Natural killer cell (primary cell): ENCODE measurements at places on chromosomes 5 and 9. TPM values are rescaled to one million over a fixed set of nuclear protein-coding genes. Genes with fewer than 3 reads are reported as not detected.
A peak's percentile ranks its signal among the peaks of the same experiment; 100 is the strongest.

GRCh38 chr5:66013397-66013796 lies 87.0 kb downstream of the ERBIN start:
- DNase-seq, result no peak
- H3K27me3 ChIP-seq, result no peaks in the 10 kb centered on the region
- peaks cover 18% of the 10 kb centered on the region for H3K36me3 ChIP-seq
- H3K4me3 ChIP-seq, result no peak overlapping the region
- no peak overlapping the region for H3K27ac ChIP-seq
- no peaks in the 10 kb centered on the region for H3K4me1 ChIP-seq

DNA sequence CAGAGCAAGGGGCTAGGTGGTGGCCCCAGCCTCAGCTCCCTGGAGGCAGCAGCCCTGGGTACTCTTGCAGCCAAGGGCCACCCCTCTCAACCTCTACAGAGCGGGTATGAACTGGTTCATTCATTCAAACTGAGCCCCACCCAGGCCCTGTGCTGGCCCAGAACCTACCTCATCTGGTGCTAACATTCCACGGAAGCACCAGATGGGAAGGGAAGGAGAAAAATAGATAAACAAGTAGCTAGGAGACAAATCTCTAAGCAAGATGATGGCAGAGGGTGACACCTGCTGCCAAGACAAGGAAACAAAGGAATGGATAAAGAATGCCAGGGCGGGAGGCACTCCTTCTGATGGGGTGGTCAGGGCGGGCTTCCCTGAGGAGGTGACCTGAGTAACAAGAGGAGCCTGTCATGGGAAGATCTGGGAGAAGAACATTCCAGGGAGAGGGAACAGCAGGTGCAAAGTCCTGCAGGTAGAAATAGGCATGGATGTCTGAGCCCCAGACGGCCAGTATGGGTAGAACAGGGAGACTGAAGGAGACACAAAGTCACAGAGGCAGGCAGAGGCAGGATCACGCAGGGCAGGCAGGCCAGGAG lies 6.1 kb downstream of the ST6GALNAC4 start:
- H3K4me3 ChIP-seq, result no peak overlapping the region
- H3K36me3 ChIP-seq, result peaks cover 36% of the 10 kb centered on the region
- no peaks in the 10 kb centered on the region for H3K27me3 ChIP-seq
- peak overlapping the region; percentile 37 for H3K27ac ChIP-seq
- H3K4me1 ChIP-seq, result peaks cover 44% of the 10 kb centered on the region

LPAR1 gene
- 0.48 TPM for total RNA-seq

GRCh38 chr5:148374690-148375360 lies 8.9 kb upstream of the FBXO38 start:
- H3K27me3 ChIP-seq, result no peaks in the 10 kb centered on the region
- H3K36me3 ChIP-seq, result no peaks in the 10 kb centered on the region
- H3K4me1 ChIP-seq, result no peaks in the 10 kb centered on the region
- H3K4me3 ChIP-seq, result no peak overlapping the region
- H3K27ac ChIP-seq, result no peak overlapping the region

DNA sequence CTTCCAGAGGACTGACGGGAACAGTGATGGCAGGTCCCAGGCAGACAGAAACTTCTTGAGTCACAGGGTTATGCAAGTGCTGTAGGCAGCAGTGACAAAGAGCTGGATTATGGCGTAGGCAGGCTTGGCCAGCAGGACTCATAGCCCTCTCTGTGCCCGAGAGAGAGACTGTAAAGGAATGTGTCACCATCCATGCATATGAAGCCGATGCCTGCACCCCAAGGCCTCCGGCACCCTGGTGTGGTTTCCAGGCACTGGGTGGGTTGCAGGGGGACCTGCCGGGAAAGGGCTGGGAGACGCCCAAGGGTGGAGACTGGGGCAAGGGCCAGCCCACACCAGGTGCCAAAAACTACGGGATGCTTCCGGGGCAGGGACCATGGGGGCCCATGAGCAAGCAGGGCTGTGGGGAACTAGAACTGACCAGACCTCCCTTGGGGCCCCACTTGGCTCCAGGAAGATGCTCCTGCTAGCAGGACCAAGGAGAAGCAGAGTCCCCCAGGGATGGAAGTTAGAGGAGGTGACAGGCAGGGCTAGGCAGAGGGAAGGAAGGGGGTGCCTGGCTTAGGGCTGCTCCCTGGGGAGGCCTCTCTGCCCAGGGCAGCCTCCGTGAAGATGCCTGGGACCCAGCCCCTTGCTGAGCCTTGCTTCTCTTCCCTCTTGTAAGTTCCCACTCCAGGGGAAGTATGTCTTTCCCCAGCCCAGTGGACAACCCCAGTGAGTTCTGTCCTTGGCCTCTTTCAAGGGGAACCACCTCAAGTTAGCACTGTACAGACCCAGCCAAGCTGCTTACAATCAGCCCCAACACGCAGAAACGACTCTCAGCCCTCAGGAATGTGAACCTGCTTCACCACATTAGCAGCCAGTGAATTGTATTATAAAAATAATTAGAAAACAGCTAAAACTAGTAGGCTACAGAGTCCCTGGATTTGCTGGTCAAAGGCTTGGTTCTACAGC lies 10.5 kb upstream of the IPPK start:
- H3K4me3 ChIP-seq, result no peak overlapping the region
- no peaks in the 10 kb centered on the region for H3K4me1 ChIP-seq
- H3K36me3 ChIP-seq, result no peaks in the 10 kb centered on the region
- no peak overlapping the region for H3K27ac ChIP-seq
- DNase-seq, result no peak
- no peaks in the 10 kb centered on the region for H3K27me3 ChIP-seq

GRCh38 chr5:44246986-44247385 lies 142.2 kb downstream of the FGF10 start:
- H3K36me3 ChIP-seq, result no peaks in the 10 kb centered on the region
- H3K27me3 ChIP-seq, result no peaks in the 10 kb centered on the region
- H3K27ac ChIP-seq, result no peak overlapping the region
- no peak for DNase-seq

TEX48 gene
- not detected for total RNA-seq

DNA sequence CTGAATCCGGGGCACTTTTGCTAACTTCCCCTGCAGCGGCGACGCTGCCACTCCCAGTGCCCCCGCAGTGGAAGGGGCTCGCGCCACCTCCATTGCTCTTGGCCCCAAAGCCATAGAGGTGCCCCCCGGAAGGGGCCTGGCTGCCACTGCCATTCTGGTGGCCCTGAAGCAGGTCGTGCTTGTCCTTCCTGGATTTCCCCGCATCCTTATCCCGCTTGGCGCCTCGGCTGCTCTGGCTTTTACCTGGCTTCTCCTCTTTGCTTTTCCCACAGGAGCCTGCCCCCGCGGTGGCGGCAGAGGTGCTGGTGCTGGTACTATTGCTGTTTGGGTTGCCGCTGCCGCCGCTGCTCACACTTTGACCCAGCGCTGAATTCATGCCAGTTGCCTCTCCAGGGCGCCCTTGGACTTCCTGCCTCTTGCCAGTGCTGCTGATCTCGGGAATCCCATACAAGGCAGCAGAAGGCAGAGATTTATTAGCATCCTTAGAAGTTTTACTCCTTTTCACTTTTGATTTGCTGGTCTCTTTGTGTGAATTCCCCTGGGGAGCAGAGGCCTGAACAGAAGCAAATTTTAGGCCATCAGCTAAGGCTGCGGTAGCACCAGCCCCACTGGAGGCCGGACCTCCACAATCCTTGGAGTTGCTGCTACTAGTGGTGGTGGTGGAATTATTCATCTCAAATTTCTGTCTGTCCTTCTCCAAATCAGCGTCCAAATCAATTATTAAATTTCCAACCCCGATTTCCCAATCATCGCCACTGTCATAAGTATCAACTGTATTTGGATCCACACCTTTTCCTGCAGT lies 2.1 kb downstream of the ZNF608 start:
- H3K27me3 ChIP-seq, result peaks cover 38% of the 10 kb centered on the region
- peak overlapping the region; percentile 28 for H3K27ac ChIP-seq
- no peak for DNase-seq
- H3K4me3 ChIP-seq, result peak overlapping the region; percentile 1
- H3K36me3 ChIP-seq, result no peaks in the 10 kb centered on the region

DNA sequence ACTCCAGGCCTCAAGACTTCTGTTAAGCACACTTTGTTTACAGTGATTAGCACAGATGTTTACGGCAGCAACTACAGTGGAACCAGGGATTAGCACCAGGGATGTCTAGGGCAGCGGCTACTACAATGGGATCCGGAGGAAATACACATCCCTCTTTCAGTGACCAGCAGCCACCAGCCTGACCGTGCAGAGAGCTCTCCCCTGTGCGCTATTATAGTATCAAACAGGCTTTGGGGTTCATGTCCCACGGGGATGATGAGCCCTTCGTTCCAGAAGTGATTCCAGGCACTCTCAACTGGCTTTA lies 21.5 kb downstream of the GFPT2 start:
- no peaks in the 10 kb centered on the region for H3K36me3 ChIP-seq
- H3K27me3 ChIP-seq, result no peaks in the 10 kb centered on the region
- peaks cover 4% of the 10 kb centered on the region for H3K4me1 ChIP-seq
- H3K27ac ChIP-seq, result no peak overlapping the region
- no peak overlapping the region for H3K4me3 ChIP-seq

DNA sequence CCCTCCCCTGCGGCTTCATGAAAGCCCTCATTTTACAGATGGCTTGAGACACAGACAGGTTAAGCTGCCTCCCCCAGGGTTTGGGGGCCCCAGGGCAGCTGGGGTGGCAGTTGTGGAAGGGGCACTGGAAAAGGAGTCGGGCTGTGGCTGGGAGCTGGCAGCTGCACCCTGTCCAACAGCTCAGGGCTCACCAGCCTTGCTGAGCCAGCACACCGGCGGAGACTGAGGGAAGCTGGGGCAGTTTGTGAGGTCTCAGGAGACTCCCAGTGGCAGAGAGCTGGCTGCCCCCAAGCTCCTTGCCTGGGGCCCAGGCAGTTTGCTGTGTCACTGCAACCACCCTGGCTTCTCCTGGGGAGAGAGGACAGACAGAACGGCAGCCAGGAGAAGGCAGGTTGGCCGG lies 34.8 kb upstream of the RAPGEF1 start:
- no peaks in the 10 kb centered on the region for H3K36me3 ChIP-seq
- H3K4me3 ChIP-seq, result no peak overlapping the region
- DNase-seq, result no peak
- H3K4me1 ChIP-seq, result no peaks in the 10 kb centered on the region
- no peak overlapping the region for H3K27ac ChIP-seq
- H3K27me3 ChIP-seq, result no peaks in the 10 kb centered on the region

NIPAL4 gene
- 0.39 TPM for total RNA-seq
